Activated T-helper 2 cell treated with anti-CD3 and anti-CD28 coated beads, Interferon-gamma antibody, Interleukin-2, Interleukin-4, amounts not matched to agents 10 μg/mL and 5 μg/mL and 100 μg/mL, durations not matched to agents 14 hours and 24 hours and 36 hours (primary cell): ENCODE measurements at places on chromosomes 12 and 14.

DNA sequence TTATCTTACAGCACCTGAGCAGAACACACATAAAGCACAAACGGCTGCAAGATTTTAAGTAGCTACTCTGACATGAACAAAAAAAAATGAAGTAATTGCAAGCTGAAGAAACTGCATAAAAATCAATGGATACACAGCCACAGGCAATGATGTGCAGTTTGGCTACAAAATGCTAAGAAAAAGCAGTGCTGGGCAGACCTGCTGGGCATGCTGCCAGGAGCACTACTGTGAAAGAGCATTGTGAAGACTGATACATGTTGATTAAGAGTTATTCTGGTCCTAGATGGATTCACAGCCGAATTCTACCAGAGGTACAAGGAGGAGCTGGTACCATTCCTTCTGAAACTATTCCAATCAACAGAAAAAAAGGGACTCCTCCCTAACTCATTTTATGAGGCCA, 20.1 kb upstream of the RTN1 start:
- DNase-seq = no peak

DNA sequence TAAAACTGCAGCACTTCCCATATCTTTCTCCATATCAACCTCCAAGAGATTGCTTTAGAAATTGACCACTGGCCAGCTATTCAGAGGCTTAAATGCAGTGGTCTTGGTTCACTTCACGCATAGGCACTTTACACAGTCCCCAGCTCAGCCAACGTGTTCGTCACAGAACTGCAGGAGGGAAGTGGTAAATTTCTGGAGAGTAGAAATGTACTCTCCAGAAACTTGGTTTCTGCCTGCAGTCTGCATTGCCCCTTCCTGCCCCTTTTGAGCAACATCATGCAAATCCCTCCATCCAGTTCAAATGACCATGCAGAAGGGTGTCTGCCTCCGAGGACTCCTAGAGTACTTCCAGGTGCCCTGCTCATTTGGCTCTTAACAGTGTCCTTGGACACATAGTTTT, 42.7 kb upstream of the NEDD1 start:
- no peak for DNase-seq

DNA sequence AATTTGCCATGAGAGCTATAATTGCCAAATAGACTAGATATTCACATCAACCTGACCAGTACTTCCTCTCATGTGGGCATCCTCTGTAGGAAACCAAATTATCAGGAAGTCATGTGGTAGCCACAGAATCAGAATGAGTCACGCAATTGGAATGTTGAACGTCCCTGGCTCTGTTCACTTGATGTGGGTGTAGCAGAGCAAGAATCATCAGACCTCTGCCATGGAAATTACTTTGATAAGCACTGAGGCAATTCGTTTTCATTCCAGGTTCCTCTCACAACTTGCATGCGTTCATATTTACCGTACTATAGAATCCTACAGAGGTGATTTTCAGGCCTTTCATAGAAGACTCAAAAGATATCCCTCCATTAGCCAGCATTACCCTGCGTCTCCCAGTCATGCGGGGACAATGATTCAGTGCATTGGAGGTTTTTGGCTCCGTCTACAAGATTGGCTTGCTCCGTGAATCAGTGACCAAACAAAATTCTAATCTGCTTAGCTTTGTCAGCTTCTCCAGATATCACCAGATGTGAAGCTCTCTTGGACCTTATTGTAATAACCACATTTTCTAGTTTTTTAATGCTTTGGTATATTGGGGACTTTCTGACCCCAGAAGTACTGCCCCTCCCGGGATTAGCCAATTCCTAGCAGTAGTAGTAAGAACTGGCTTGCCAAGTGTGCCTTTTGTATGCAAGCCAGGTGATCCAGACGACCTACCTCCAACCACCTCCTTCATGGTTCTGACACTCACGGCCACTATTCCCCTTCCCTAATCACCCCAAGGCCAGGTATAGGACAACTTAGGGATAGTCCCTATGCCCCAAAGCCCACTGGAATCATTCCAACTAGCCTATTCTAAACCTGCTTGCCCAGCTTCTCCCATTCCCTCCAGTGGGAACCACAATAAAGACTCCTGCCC, 133.4 kb downstream of the KICS2 start:
- no peak for DNase-seq

DNA sequence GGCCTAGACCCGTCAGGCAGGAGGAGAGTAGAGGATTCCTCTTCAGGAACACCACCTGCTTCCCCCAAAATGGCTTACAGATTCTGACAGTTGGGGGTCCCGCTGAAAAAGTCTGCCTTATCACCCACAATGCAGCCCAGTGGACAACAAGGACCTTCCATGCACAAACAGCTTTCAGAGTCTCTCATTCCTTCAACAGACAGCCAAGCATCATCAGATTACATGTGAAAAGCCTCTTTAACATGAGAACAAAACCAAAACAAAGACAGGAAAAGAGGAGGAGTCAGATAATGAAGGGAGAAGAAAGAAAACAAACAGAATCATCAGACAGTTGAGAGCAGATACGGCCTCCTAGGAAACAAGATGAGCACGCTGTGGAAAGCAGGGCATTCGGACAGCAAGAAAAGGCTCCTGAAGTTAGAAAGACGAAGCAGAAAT, 18.3 kb downstream of the KCTD10 start:
- no peak for DNase-seq

- peak; percentile 18 for DNase-seq
Measured at GRCh38 chr12:66964629-66965028, 285.8 kb upstream of the GRIP1 start.

DNA sequence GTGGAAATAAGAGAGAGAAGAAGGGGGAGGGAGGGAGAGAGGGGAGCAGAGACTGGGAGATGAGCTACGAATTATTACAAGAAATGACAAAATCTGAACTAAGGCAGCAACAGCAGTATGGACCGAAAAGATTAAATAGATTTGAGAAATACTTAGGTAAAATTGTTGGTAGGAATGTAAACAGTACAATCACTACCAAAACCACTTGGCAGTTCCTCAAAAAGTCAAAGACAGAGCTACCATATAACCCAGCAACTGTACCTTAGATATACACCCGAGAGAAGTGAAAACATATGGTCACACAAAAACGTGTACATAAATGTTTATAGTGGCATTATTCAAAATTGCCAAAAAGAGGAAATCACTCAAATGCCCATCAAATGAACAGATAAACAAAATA, 14.1 kb downstream of the KRAS start:
- DNase-seq = no peak

DNA sequence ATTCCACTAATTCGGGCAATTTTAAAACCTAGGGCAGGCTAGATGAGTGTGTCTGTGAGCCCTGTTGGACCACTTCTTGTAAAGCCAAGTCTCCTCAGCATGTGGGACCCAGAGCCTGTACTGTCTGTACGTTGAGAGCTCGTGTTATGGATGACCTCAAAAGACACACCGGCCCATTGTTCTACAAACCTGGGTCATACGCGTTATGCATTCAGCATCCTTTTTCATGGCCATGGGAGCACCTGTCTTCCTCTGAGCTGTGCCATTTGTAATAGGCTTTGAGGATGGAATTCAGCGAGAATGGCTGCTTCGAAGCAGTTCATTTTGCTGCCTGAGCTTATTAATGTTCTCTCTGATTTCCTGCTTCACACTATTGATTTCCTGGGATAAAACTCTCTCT, 15.0 kb downstream of the WSCD2 start:
- DNase-seq = no peak

DNA sequence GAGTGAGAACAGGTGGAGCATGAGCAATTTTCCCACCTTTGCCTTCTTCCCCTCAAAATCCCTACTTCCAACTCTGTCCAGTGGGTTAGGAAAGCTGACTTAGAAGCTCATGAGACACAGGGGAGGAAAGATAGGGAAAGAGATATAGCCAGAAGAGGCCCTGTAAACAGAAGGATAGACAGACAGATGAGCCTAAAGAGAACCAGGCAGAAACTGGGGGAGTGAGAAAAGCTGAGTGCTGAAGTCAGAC, 5.0 kb downstream of the AJUBA start:
- DNase-seq = no peak

DNA sequence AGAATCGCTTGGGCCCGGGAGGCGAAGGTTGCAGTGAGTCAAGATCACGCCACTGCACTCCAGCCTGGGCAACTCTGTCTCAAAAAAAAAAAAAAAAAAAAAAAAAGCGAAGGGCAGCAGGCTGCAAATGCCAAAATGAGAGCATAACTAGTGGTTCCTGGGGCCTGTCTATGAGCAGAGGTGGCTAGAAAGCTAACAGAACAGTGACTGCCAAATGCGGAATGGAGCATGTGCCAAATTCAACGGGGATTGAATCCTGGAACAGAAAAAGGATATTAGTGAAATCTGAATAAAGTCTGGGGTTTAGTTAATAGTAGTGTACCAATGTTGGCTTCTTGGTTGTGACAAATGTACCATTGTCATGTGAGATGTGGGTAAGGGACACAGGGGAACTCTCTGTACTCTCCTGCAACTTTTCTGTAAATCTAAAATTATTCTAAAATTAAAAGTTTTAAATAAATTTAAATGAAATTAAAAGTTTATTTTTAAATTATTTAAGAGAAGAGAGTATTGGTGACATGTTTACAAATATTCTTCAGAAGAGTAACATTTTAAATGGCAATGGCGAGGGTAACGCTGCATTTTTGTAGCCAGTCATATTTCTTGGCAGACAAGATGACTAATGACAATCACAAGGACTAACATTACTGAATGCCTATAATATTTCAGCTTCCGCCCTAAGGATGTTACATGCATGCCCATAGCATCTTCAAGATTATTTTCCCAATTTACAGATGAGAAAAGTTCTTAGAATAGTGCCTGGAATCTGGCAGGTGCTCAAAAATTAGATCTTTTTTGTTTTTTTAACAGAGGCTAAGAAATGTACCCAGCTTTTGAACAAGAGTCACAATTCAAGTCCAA, 28.9 kb upstream of the NUDT4 start:
- DNase-seq = no peak

- no peak for DNase-seq
Measured at GRCh38 chr14:69287098-69288010, 27.4 kb downstream of the GALNT16 start.

- no peak for DNase-seq
Measured at GRCh38 chr12:92803903-92804302, 101.1 kb downstream of the PLEKHG7 start.

DNA sequence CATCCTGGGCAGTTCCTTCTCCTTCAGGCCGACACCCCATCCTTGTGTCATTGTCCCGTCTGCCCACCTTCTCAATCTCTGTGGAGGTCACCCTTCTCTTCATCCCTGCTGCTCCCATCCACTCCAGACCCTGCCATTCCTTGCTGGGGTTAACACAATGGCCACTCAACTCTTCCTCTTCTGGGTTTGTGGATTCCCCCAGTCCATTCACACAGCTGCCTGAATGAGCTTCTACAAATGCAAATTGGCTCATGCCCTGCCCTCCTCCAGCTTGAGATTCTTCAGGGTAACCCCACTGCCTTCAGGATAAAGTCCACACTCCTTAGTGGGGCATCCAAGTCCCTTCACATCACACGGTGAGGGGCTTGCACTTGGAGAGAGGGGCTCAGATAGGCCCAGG, 17.2 kb upstream of the PRMT8 start:
- no peak for DNase-seq

GRCh38 chr12:62976110-62976662, 41.2 kb upstream of the PPM1H start:
- DNase-seq = no peak

DNA sequence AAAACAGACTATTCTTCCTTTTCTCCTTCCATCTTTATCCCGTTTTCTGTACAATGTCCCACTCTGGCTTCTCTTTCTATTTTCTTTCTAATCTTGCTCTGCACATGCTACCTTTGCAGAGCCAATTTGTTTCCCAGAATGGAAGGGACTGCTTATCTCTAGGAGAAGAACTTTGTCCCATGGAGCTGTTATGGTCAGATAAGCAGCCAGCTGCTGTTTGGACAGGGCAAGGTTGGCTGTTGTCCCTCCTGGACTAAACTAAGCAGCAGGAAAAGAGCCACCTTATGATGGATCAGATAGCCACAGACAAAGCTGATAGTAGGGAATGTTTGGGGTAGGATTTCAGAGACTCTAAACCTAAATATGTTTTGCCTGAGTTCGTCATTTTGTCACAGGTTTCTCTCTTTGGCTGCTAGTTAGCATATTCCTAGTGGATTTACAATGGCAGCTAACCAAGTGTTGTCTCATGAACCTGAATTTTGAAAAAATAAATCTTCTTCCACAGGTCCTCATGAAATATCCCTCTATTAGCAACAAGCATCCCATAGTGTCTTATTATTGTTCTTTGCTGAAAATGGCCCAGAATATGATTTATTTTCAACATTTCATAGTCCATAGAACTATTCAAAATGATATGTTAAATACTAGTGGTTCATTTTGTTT, 262.8 kb downstream of the SLC16A7 start:
- no peak for DNase-seq

DNA sequence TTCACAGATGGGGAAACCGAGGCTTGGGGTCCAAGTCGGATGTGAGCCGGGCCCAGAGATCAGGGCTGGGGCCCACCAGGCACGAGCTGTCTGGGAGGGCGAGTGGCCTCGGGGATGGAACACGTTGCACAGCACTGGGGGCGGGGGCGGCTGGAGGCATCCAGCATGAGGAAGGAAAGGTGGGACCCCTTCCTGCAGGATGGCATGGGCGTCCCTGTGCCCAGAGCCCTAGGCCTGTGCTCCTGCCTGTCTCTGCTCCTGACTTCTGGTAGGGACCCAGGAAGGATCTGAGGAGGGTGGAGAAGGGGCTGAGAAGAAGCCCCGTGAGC, 183.4 kb downstream of the KIF26A start:
- no peak for DNase-seq

GRCh38 chr12:127728285-127728684, 538.7 kb upstream of the TMEM132C start:
- DNase-seq = no peak

- DNase-seq = no peak
Measured at GRCh38 chr12:93902736-93903562, 225.8 kb downstream of the CRADD start.

- no peak for DNase-seq
Measured at GRCh38 chr12:3381059-3382047, 109.7 kb upstream of the PRMT8 start.

- DNase-seq = no peak
Measured at GRCh38 chr12:132498931-132499330, 9.0 kb downstream of the FBRSL1 start.

GRCh38 chr14:25042362-25043299, 7.3 kb downstream of the STXBP6 start:
- no peak for DNase-seq

GRCh38 chr12:121095544-121096198, 37.0 kb upstream of the P2RX7 start:
- DNase-seq = peak; percentile 70

DNA sequence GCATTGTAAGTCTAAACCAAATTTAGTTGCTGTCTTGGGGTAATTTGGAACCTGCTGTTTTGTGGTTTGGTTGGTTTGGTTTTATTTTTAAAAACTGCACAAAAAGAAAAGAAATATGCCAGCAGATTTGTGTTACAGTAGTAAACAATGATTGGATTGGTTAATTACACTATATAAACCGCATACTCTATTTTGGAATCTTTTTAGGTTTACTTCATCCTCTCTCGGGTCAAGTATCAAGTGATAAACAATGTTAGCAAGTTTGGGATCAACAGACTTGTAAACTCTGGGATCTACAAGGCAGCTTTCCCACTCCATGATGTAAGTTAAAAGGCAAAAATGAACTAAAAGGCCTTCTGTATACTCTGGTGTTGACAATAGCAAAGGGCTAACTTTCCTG, 132.4 kb downstream of the ANO6 start:
- DNase-seq = no peak

- DNase-seq = no peak
Measured at GRCh38 chr12:130054803-130055202, 107.5 kb upstream of the FZD10 start.

GRCh38 chr12:121774968-121775474, 18.5 kb downstream of the RHOF start:
- DNase-seq = no peak
